ENCODE measurements at places on chromosomes 4 and X.

DNA sequence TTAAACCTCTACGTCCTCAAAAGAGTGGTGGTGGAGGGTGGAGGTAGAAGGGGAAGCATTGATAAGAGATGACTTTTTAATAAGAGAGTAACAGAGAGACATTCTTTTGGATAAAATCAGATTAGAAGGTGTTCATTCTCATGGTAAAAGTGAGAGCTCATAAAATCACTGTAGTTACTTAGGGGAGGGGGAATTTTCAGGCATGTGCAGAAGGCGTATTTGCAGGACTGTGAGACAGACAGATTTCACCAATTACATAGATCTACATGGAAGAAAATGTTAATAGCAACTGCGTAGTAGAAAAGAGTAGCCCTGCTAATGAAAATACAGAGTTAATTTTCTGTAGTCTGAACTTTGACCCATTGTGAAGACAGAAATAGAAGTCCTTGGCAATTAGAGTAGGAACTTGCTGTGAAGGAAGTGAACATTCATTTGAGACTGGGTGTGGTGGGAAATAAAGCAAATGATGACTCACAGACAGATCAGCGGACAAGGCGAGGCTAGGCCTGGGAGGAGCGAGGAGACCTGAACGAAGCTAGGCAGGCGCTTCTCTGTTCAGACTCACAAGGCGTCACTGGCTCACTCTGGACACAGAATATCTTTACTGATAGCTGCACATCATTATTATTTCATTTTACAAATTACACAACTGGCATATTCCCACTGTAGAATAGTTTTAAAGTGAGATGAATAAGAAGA, 57.2 kb upstream of the FAM9C start:
- DNase-seq, result peak; percentile 40

DNA sequence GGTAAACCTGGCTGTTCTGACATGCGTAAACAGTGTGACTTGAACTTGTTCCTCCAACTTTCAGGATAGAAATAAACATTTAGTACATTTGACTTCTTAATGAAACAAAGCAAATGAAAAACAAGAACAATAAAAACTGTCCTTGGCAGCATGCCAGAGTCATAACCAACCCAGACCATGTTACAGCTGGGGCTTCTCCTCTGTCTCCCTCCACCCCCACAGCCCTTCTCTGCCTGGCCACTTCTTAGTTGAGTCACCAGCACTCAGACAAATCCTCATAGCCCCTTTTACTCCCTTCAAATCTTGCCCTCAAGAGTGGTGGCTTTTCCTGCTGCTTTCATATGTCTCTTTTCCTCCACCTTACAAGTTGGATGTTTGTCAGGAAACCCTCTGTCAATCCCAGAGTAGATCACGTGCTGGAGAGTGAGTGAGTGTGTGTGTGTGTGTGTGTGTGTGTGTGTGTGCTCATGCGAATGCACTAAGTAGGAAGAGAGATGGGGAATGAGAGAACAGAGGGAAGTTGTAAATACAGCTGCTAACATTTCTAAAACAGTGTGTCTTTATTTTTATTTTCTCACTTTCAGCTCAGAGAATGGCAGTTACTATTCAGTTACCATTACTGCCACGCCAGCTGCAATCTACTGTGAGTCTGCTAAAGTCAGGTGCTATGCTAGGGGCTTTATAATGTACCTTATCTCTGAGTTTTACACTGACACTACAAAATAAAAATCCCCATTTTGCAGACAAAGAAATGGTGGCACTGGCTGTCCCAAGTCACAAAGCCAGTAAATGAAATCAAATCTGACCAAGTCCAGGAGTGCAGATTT, 15.0 kb downstream of the SCARB2 start:
- DNase-seq, result peak; percentile 19

- no peak for DNase-seq
These were observed 55.4 kb downstream of the MAML3 start for GRCh38 chr4:140098455-140099160.

DNA sequence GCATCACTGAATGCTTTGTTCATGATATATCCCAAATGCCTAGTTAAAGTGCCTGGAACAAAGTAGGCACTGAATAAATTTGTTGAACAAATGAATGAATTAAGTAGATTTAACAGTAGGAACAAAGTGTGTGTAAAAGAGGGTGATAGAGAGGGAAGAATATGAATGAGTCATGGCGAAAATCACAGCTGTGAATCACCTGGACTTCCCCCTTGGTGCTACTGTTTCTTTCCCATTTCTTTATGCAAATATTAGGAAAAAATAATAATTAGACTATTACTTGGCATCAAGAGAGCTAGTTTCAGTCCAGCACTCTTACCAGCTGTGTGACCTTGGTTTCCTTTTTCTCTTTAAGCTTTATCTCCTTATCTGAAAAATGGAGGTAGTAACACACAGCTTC, 9.2 kb downstream of the SPIN3 start:
- DNase-seq, result no peak

DNA sequence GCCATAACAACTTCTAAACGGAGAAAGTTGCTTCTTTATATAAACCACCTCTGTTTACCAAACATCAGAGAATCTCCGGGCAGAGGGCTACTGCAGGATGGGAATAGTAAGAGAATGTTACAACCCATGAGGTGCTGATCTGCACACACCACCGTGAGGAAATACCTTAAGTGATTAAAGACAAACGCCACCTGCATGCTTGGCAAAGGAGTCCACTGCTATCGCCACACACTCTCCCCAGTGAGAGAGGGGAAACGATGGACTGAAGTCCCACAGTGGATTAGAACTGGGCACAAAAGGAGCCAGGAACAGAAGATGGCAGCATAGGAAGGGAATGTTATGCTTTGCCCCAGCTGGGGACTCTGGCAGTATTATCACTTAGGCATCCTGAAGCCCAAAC, 15.6 kb downstream of the MAML3 start:
- DNase-seq, result no peak

GRCh38 chr4:8050555-8051206, 107.9 kb downstream of the ABLIM2 start:
- no peak for DNase-seq

- DNase-seq, result no peak
These were observed 268.1 kb downstream of the DKK2 start for GRCh38 chr4:106767991-106768390.

DNA sequence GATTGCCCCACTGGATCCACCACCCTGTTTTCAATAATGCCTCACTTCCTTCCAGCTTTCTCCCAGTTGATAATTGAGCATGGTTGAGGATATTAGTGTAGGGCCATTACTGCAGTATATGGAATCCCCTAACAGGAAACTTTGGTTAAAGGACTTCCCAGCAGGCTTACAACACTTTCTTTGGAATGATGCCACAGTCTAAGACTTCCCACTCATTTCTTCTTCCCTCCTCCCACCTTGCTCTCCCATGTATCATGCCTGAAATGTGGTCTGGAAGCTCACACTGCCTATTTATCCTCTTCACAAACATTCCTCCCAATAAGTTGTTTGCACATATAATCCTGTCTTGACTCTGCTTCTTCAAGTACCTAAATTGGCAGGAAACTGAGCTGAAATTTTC, 863.3 kb downstream of the CENPC start:
- no peak for DNase-seq

DNA sequence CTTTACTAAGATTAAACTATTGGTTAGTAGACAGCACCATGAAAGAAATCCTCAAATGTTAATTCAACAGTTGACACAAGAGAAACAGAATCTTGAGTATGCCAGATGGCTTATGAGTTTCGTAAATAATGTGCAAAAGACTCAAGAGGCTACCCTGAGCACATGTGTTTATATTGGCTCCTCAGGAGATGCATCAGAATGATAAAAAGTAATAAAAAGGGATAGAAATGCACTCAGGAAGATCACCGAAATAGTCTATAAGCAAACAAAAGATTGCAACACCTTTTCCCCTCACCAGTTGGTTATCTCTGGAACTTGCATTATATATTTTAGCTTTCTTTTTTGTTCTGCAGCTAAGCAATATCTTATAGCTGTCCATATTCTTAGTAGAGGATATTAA, 84.4 kb downstream of the SCFD2 start:
- no peak for DNase-seq

GRCh38 chr4:149885896-149886295, 70.3 kb upstream of the IQCM start:
- DNase-seq, result no peak

DNA sequence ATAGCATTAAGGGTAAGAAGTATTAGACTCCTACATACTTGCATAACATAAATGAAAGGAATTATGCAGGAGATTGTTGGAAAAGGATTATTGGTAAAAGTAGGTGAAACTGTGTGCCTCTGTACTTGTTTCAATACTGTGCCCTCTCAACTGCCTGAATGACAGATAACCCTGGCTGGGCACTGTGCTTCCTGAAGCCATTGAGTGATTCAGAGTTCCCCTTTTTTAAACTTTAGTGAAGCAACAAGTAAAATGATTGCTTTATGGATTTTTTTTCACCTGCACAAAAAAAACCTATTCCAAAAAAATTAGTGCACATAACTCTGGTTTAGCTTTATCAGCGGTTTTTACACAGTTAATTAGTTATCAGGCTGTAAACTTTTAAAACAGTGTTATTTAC, 204.8 kb downstream of the TRAM1L1 start:
- DNase-seq, result no peak

DNA sequence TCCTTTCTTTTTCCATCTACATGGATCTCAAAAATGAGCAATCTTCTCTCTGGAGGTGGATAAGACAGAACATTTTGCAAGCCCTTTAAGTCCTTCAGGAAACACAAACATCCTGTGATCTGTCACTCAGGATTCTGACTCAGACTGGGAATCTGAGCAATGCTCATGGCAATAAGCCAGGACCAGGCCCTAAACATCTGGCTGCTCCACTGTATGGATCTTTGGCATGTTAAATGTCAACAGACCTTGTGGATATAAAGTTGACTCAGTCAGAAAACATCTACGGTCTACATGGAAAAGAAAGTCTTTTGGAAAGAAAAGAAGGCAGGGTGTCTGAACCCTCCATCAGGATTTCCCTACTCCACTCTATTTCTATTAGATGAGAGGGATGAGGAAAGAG, 17.8 kb upstream of the CHIC2 start:
- no peak for DNase-seq

DNA sequence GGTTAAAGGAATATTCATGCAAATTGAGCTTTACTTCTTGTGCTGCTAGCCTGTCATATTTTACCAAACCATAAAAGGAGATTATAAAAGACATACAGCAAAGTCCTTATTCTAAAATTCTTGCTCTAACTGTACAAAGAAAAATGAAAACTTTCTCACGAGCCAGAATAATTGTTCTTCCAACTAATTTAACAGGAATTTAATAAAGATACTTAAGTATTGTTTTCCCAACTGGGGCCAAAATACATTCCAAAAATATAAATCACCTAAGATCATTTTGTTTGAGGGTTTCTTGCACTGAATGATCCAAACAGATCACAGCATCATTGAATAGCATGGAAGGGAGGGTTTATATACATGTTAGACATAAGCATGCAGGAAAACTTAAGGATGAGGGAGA, 127.1 kb upstream of the PCDH18 start:
- no peak for DNase-seq

DNA sequence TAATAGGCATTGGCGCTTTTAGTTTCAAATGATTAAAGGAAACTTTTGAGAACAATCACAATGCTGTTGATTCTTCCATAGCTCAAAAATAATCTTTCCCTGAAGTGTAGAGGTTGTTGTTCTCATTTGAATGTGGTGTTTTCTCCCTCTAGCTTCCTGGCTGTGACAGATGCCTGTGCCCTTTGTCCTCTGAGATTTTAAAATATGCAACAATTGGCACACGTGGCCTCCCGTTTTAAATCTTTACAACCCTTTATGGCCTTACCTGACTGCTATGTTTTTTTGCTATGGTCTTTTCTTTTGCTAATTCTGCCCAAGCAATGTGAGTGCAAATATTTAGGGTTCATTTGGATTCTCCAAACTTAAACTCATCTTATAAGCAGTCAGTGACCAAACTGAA, 22.9 kb upstream of the CASK start:
- DNase-seq, result no peak

GRCh38 chr4:138230048-138230447, 12.1 kb downstream of the SLC7A11 start:
- no peak for DNase-seq

DNA sequence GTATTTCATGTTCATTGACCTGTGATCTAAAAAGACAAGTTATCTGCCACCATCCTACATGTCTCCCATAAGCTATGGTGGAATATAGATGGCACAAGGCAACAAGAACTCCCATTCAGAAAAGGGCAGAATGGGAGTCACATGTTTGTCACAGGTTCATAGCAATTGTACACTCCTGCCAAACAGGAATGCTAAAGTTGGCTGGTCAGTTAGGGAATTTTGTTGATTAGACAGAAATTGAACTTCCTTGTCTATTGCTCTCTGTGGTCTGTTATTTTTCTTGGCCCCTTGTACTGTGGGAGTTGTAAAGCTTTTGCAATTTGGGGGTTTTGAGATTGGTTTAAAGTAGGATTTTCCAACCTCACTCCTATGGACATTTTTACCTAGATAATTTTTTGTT, 101.7 kb upstream of the SOD3 start:
- no peak for DNase-seq

- DNase-seq, result no peak
These were observed 261.8 kb upstream of the ARX start for GRCh38 chrX:25277574-25277973.

- no peak for DNase-seq
These were observed 67.9 kb upstream of the OGT start for GRCh38 chrX:71464968-71465367.

DNA sequence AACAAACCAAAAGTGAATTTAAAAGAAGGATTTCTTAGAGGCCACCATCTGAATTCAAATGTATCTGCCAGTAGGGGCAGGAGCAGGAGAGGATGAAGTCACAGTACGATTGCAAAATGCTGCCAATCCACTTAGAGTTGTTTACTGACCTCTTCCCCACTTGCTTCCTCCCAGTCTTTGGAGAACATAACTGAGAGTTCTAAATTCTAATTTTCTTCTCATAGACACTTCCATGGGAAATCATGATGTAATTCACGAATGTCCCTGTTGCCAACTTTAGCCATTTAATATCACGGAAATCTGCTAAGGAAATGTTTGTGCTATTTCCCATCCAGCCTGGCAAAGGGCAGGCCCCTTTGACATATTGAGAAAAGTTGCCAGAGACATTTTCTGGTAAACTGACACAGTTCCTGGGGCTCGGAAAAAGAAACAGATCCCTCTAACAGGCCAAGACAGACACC, 33.6 kb upstream of the NOCT start:
- DNase-seq, result no peak

DNA sequence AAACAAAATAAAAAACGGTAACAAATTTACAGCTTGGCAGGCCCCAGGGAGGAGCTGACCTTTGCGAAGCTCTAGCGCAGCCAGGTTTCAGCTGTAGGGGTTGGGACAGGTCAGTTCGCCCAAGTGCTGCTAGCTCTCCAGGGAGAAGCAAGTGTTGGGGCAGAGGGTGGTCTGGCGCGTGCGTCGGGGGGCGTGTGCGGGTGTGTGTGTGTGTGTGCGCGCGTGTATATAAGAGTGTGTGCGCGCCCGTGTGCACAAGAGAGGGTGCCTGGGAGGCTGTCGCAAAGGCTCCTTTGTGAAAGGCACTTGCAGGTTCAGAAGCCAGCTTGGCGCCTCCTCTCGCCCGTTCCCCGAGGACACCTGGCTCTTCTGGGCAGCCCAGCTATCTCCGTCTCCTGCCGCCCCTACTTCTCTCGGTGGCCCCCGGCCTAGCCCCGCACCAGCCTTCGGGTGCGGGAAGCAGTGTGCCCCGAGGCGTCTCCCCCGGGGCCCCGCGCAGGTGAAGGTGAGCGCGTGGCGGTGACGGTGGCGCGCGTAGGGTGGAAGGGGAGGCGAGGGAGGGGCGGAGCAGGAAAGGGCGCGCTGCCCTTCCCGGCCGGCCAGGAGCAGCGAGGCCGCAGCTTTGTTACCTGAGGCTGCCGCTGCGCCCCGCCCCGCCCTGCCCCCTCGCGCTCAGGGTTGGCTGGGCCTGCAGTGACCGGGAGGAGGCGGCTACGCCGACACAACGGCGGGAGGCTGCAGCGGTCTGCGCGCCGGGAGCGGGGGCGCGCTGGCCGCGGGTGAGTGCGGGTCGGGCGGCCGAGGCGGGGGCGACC, at the start of gene FHDC1:
TSS of gene FHDC1 (plus strand) at position 693 of the 815 bp plus-strand sequence. CDS start 6,735 bp downstream, outside the sequence.
- no peak for DNase-seq

Measured in activated CD8-positive, alpha-beta memory T cell treated with anti-CD3 and anti-CD28 coated beads, Interleukin-2, amount 50 U/mL, for 4 hours (primary cell).